Psoas muscle (tissue), 8 donors: ENCODE measurements at places on chromosomes 12 and 14. TPM values are rescaled to one million over a fixed set of nuclear protein-coding genes. Genes with fewer than 3 reads are reported as not detected.

Gene CLMN
- 6.8 TPM for total RNA-seq

Gene TMEM119
- total RNA-seq: 1.0 TPM

Gene RIPK3
- total RNA-seq: 1.1 TPM

Gene OR6C2
- total RNA-seq: not detected

Gene KLHDC1
- total RNA-seq: 6.9 TPM

Gene TBX5
- total RNA-seq: not detected

Gene DAO
- total RNA-seq: not detected

Gene DPPA3
- total RNA-seq: not detected
